ENCODE measurements at places on chromosomes 12 and 14. TPM values are rescaled to one million over a fixed set of nuclear protein-coding genes. Genes with fewer than 3 reads are reported as not detected.

The KRT82 gene
- not detected for total RNA-seq

The PPP1R36 gene
- total RNA-seq = not detected

The LRRC9 gene
- not detected for total RNA-seq

The PCBP2 gene
- total RNA-seq = 397 TPM

The HOXC12 gene
- total RNA-seq = not detected

GRCh38 chr12:20063116-20063515 lies 305.2 kb upstream of the PDE3A start:
- DNase-seq = no peak

- no peak for DNase-seq
Measured at GRCh38 chr12:119069147-119069642, 87.9 kb downstream of the SRRM4 start.

GRCh38 chr12:121784460-121784859 lies 9.0 kb downstream of the RHOF start:
- DNase-seq = no peak

DNA sequence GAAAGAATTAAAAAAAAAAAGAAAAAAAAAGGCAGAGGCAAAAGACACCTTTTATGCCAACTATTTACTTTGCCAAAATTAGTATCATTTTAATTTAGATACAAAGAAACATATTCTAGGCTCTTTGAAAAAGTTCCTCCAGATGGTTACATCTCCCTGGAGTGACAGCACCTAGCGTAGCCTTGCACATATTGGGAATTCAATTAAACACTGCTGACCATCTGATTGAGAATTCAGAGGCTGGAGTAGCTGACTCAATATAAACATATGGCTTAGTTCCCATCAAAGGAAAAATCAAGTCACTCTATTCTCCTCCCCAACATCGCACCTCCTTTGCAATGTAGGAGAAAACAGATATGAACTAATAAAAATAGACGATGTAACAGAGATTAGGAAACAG lies 36.4 kb downstream of the ANKS1B start:
- DNase-seq = no peak

- no peak for DNase-seq
Measured at GRCh38 chr14:96811985-96812667, 14.9 kb downstream of the VRK1 start.

GRCh38 chr12:54355104-54355815 lies 9.0 kb downstream of the GPR84 start:
- DNase-seq = no peak

GRCh38 chr14:76250302-76250701 lies 98.6 kb downstream of the GPATCH2L start:
- no peak for DNase-seq

- no peak for DNase-seq
Measured at GRCh38 chr12:112778400-112778799, 13.1 kb upstream of the RPH3A start.

DNA sequence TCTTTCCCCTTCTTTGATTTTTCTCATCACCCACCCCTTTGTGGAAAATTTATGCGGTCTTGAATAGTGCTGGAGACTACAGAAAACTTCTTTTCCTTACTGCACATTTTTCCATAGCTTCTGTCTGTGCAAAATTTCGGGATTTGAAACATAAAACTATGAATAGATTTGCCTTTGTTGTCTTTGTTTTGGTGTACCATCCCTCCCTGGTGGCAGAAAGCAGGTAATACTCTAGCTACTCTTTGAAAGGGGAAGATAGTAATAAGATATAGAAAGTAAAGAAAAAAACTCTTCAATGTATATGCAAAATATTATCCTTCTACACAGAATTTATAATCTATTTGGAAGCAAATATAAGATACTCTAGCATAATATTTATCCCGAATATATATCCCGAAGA lies 79.1 kb upstream of the LMO3 start:
- no peak for DNase-seq

- DNase-seq = peak; percentile 79
Measured at GRCh38 chr14:68632054-68632895, 160.6 kb downstream of the ZFP36L1 start.
